Esophagus squamous epithelium (tissue), 5 donors: ENCODE measurements at places on chromosomes 3 and 15. TPM values are rescaled to one million over a fixed set of nuclear protein-coding genes. Genes with fewer than 3 reads are reported as not detected.

DNA sequence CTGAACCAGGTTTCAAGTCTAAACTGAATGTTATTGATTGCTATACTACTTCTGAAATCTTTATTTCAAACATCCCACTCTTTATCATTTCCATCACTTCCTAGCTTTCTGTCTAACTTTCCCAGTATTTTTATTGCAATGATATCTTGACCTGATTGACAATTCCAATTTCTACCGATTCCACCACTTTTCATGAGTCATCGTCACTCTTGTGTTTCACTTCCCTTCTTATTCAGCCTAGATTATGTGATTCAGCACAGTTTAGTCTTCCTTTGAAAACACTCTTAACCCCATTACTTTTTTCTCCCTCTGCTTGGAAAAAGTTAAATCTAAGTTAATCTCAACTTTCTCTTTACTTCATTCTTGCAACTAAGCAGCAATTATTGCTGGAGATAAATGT is 62.6 kb downstream of the SLC7A14 start:
- DNase-seq: no peak

DNA sequence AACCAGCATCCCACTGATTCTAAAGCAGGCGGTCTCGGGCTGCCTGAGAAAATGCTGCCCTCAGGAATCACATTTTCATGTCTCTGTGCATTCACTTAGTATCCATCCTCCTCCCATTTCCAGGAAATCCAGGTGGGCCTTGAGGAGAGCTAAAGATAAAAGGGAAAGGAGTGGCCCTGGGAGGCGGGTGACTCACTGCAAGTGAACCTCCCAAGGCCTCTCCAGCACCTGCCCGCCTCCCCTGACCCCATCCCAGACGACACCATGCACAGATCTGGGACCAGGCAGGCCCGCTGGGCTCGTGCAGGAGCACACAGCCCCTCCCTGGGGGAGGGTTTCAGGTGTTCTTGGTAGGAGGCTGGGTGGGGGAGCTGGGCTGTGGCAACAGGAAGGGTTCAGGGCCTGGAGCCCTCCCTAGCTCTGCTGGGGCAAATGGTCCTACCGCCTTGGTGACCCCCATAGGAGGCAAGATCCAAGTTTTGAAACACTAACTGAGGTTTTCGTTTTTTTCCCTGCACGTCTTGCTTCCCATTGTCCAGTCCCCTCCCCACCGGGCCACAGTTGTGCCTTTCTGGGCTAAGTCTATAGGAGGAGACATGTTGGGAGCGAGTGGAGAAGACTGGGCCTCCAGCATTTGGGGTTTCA is 22.2 kb downstream of the MELTF start:
- DNase-seq: no peak

DNA sequence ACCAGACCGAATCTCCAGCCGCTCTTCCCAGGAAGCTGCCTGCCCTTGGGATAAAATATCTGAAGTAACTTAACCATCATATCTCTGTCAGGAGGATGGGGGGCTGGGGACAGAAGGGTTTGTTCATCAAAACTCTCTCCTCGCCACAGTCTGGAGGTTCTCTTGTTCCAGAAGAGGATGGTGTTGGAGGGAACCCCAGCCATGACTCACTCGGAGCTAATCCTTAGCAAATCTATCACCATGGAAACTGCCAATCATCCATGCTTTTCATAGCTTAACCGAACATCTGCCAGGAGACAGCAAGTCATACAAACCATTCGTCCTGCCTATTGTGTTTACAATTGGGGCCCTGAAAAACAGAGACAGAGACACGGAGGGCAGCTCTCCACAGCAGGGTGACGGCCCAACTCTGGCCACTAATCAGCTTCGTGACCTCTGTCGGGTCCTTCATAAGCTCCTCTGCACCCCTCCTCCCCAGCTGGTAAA is 73.8 kb upstream of the HEG1 start:
- no peak for DNase-seq

DNA sequence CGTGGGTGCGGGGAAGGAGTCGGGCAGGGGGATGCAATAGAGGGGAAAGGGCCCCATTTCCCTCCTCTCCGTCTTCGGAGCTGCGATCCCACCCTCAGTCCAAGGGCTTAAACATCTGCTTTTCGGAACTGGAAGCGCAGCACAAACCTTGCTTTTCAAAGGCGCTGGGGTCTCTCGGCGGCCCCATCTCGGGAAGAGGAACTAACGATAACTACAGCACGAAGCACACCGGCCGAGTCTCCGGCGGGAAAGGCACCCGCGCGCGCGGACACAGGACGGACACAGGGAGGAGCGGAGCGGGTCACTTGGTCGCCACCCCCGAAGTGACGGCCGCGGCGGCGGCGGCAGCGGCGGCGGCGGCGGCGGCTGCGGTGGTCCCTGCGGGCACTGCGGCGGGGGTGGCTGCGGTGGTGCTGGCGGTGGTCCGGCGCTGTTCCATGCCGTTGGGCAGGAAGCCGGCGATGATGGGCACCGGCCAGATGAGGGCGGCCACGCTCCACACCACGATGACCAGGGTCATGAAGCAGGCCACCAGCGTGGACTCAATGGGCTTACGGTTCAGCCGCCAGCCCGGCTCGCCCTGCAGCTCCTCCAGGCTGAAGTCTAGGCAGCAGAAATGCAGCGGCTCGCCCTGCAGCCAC is 1.1 kb downstream of the TMEM158 start:
- no peak for DNase-seq

CDAN1 gene
- 7.8 TPM for total RNA-seq

ARPIN gene
- total RNA-seq: 11.7 TPM

GOLGA8S gene
- total RNA-seq: not detected

GNAT1 gene
- not detected for total RNA-seq
